ENCODE measurements at places on chromosomes 11 and 22.

DNA sequence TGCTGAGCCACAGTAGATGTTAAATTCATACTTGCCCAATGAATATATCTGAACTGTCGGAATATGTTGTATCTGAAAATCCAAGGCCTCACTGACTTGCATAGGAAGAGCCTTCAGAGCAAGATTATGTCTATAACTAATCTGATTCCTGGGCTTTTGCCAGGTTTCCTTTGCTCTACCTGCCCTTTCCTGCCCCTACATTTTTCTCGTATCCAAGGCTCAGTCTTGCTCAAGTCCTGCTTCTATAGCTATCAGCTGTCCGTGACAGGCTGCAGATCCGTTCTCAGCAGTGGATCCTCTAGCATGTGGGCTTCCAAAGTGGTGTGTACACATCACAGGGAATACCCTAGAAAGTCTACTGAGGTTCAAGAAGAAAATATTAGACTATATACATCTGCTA lies 18.8 kb upstream of the USP47 start:
- no peak for DNase-seq

DNA sequence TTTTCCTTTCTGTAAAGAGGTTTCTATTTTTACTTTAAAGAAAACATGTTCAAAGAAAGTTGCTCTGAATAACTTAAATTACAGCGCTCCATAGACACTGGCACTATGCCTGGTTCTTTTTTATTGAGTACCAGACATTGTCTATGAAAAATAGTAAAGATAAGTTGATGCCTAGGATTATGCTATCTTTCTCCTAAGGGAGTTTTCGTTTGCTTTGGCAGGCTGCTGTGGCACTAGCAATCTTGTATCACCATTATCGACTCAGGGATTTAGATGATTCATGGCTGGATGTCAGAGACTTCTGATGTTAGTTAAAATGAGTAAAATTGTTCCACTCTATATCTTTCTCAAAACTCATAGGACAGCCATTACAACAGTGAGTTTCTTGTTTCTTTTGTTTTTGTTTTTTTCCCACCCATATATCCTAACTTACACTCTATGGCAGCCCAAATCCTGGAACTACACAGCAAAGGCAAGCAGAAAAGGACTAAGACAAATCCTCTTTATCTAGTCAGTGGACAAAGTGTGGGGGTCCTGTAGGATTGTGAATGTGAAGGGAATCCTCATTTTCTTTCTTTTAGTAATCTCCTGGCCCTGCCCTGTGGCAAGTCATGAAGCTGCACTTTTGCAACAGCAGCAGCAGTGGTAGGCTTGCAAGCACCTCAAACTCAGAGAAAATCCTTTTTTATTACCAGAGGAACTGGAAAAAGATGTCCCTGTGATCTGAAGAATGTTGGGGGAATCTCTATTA lies 20.7 kb downstream of the SLN start:
- no peak for DNase-seq

DNA sequence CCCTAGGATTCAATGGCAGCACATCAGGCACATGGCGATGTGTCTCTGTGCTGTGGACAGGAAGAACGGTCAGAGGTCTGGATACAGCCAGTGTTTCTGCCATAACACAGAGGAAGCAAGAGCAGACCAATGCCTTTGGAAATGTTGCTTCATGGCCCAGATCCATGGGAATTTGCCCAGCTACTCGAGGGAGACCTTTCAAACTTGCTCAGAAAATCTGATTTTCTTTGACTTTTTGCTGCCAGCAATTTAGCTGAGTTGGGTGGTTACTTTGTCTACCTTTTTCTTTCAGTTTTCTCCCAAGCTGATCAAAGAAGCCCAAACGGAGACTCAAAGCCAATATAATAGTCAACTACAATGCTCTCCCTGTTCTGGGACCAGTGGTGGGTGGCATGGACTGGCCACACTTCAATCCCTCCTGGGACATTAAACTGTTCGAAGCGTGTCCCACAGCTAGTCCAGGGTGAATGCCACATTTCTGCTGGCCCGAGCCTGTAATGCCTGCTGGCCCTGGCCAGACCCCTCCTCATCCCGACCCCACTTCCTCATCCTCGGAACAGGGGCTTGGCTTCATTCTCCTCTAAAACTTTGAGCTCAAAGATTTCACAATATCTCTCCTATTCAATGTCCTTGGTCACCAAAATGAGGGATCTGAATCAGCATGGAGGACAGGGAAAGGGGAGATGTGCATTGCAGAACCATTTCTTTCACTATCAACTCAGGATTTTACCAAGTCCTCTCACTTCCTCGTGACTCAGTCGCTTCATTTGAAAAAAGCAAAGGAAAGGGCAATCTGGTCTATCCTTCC lies 93.3 kb downstream of the ABTB2 start:
- DNase-seq, result peak; percentile 32

DNA sequence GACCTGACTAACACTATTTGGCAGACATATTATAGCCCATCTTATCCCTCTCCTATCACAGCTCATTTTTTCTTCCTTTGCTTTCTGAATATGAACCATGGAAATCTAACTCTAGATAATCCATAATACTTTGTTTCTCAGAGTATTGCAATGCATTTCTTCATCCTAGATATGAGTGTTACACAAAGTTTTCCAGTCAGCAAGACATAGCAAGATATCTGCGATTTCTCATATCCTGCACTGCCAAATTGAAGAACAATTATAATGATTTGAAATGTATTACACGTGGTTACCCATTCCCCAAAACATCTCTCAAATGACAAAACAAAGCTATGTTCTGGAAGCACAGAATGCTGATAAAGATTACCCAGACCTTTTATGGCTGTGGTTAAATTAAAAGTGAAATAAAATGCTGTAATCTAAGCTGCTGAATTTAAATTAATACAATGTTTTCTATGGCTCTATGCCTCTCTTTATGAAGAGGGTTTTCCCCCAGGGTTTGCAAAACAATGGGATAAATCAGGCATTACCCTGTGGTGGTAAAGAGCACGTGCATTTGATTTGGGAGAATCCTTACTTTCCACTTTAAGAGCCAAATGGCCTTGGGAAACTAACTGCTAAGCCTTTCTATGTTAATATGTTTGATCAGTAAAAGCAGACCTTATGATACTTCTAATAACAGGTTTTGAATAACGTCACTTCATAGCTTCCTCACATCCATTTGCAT lies 1291.0 kb upstream of the CNTN5 start:
- DNase-seq, result no peak

- DNase-seq, result no peak
Observed at GRCh38 chr11:9001736-9002135, 2.1 kb downstream of the NRIP3 start.

DNA sequence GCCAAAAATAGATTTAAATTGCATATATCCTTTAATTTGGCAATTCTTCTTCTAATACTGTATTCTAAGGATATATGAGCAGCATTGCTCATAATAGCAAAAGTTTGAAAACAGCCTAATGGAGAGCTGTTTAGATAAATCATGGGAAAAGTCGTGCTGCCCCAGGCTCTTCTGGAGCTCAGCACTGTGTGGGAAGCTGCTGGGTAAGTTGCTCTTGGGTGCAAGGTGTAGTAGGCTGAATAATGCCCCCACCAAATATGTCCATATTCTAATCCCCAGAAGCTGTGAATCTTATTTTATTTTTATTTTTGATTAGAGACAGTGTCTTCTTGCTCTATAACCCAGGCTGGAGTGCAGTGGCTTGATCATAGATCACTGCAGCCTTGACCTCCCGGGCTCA lies 34.9 kb upstream of the WEE1 start:
- DNase-seq, result no peak

DNA sequence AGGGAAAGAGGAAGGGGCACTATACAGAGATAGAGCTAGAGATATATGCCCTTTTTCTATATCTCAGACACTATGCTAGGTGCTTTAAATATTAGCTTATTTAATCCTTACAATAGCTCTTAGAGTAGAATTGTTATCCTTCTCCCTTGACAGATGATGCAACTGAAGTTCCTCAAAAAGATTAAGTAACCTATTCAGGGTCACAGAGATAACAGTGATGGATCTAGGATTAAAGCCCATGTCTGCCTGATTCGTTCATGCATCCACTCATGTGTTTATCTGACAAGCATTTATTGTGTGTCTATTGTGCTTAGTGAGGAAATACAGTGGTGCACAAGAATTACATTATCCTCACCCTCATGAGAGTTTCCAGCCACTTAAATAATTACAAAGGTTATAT lies 8.7 kb downstream of the CCDC83 start:
- no peak for DNase-seq

DNA sequence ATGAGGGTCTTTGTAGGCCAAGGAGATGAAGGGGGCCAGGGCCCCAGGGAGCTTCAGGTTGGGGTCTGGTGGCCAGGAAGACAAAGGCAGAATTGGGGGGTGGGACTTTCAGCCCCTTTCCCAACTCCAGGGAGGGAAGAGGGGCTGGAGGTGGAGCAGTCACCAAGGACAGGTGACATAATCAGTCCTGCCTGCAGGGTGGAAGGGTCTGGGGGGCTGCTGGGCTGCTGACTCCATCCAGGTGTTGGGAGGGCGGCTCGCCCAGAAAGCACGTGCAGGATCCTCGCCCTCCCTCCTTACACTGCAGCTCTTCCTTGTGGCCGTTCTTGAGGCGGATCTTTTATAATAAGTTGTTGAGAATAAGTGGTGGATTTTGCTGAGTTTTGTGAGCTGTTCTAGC lies 1491.1 kb downstream of the TBC1D22A start:
- DNase-seq, result no peak

Data from midbrain (tissue), 1 donor.